ENCODE measurements at places on chromosomes 4 and X.

DNA sequence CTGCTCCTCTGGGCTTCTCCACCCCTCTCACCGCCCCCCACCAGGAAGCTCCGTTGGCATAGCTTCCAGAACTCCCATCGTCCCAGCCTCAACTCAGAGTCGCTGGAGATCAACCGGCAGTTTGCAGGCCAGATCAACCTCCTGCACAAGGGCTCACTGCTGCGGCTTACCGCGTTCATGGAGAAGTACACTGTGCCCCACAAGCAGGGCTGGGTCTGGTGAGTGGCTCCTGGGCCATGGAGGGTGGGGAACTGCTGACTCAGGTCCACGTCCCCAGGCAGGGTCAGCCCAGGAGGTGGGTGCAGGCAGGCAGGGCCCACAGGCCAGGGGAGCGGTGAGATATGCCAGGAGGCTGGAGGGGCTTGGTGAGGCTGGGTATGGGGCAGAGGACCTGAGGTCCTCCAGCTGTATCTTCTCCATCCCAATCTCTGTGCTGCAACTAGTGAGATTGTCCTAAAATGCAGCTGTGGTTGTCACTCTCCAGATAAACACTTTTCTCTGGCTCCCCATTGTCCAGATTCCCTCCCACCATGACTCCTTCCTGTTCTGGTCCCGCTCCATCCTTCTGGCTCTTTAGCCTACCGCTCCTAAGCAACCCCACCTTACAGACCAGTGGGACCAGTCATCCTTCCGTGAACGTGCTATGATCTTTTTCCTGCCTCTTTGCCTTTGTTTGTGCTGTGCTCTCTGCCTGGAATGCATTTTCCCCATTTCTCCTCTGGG lies 71.9 kb downstream of the STARD8 start:
- no peak for DNase-seq

- DNase-seq: no peak
Observed at GRCh38 chrX:7146020-7146702, 1.4 kb upstream of the STS start.

GRCh38 chr4:187666034-187666433 lies 329.5 kb upstream of the ZFP42 start:
- no peak for DNase-seq

DNA sequence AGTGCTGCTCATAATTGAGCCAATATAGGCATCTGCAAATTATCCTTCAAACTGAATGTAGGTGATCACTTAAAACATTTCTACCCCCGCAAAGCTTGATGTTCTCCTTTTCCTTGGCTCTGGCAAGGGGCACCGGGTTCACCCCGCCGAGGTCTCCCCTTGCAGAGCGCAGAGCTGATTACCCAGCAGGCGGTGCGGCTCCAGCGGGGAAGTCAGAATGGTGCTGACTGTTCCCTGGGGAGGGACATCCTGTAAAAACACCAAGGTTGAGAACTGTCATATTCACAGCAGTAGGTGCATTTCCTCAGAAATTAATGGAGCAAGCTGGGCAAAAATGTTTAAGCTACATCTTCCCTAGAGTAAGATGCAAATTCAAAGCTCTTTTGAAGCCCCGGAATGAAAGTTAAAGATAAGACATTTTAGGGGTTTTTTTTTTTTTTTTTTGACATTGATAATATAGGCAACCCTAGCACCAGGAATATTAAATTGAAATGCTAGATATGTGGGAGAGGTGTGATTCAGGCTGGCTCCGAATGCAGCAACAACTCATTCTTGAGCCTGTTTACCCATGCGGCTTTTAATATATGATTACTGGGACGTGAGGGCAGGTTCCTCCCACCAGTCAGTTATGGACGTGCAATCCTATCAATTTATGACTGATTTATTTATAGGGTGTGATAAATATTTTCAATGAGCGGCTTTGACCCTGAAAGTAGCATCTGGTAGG lies 767.3 kb upstream of the TENM3 start:
- no peak for DNase-seq

DNA sequence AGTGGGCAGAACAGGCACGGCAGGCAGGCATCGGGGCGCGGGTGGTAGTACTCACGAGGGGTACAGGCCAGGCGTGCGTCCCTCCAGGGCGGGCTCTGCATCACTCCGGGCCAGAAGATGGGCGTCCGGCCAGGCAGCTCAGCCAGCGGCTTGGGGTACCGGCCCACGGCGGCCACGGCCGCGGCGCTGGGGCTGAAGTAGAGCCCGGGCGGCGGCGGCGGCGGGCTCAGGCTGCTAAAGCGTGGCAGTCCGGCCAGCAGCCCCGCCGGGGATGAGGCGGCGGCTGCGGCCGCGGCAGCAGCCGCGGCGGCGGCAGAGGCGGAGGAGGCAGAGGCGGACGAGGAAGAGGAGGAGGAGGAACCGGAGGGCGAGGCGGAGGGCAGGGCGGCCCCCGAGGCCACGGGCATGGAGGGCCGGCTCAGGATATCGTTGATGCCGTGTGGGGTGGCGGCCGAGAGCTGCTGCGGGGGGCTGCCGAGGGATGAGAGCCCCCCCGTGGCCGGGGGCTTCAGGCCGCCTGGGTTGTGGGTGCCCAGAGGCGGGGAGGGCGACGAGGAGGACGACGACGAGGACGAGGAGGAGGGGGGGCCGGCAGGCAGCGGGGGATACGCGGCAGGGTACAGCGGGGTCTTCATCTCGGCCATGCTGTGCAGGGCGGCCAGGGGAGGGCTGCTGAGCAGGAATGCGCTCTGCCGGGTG lies 1.4 kb downstream of the NKX6-1 start:
- no peak for DNase-seq

GRCh38 chr4:158161551-158162354 lies 11.1 kb downstream of the GASK1B start:
- no peak for DNase-seq

DNA sequence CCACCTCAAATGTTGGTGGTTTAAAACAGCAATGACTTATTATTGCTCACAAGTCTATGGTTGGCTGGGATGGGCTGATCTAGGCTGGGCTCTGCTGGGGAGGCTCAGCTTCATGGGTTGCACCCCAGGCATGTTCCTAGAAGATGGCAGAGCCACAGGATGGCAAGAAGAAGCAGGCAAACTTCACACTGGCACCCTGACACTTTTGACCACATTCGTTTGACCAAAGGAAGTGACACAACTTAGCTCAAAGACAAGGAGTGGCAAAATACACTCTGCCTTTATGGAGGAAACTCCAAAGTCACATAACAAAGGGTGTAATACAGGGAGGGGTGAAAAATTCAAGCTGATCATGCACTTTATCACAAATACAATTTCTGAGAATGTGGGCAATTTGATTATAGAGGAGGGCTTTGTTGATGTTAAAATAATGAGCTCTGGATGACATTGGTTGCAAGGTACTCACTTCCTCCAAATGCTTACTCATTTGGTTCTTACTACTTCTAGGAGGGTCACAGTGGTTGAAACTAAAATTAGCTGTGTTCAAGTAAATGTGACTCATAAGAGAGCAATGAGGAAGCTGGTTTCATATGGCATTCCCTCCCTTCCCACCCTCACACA lies 249.2 kb upstream of the RPS6KA3 start:
- no peak for DNase-seq

DNA sequence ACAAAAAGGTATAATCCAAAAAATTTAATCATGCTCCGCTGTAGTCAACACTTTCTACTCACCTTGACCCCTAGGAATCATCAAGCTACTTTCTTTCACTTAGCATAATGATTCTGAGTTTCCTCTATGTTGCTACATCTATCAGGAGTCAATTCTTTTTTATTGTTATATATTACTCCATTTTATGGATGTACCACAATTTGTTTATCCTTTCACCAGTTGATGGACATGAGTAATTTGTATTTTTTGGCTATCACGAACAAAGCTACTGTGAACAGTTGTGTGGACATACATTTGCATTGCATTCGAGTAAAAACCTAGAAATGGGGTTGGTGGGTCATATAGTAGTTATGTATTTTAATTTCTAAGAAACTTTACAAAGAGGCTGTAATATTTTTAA lies 102.9 kb downstream of the PRSS12 start:
- DNase-seq: no peak

GRCh38 chr4:168612450-168613135 lies 115.7 kb downstream of the PALLD start:
- DNase-seq: no peak

DNA sequence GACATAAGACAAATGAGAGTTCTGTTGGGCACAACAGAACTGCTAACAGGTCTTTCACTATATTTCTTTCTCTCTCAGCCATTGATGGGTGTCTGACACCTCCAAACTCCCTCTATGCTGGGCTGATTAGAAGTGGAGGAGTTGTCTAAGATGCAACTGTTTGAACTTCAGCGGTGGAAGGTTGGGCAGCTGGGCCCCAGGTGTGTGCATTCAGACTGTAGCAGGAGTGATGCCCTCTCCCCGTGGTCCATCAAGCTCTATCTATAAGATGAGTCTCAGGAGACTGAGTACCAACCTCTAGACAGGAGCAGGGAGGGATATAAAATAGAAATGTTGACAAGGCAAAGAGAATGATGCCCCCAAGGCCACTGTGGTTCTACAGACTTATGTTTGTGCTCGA lies 28.2 kb upstream of the CHRNA9 start:
- DNase-seq: no peak

Data from effector memory CD8-positive, alpha-beta T cell (primary cell).